ENCODE measurements at places on chromosomes 7 and 10.
A peak's percentile ranks its signal among the peaks of the same experiment; 100 is the strongest.

DNA sequence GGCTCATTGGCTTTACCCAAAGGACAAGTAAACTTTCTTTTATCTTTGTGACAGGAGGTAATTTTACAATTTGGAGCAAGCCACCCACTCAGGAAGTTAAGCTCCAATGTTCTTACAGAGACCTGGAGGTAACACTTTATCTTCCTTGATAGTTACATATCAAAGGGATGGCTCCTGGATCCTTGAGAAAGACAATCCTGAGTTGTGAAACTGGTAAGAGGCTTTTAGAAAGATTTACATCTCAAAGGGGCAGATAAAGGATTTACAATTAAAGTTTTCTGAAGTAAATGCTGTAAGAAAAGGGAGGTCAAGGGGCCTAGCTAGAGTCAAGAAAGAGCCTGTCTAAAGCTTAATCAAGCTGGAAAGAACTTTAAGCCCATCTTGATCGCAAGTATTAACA is 124.4 kb upstream of the ZNF804B start:
- DNase-seq: no peak

DNA sequence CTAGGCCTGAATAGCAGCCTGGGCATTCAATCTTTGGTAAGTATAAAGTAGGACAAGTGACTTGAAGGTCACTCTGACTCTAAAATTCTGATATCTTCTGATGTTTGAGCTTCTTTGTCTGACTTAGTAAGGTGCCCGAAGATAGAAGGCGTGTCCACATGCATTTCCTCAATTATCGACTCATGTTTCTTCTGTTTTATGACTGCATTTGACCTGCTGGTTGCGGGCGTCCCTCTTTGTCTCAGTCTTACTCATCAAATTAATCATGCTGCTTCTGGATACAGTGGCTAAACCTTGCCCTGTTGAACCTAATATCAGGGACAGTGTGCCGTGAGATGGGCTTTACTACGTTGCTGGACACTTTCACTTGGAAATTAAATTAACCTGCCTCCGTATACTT is 534.1 kb downstream of the SDK1 start:
- DNase-seq: no peak

DNA sequence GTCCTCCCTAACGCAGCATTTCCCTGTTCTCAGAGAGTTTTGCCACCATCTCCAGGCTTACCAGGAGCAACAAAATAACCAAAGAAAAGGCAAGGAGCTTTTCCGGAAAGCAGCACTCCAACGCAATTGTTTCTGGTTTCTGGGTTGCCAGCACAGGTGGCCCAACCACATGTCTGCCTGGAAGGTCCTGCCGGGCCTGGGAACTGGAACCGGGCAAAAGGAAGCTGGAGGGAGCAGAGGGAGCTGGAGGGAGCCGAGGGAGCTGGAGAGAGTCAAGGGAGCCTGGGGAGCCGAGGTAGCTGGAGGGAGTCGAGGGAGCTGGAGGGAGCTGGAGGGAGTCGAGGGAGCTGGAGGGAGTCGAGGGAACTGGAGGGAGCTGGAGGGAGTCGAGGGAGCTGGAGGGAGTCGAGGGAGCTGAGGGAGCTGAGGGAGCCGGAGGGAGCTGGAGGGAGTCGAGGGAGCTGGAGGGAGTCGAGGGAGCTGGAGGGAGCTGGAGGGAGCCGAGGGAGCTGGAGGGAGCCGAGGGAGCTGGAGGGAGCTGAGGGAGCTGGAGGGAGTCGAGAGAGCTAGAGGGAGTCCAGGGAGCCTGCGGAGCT is 54.6 kb downstream of the STK32C start:
- no peak for DNase-seq

DNA sequence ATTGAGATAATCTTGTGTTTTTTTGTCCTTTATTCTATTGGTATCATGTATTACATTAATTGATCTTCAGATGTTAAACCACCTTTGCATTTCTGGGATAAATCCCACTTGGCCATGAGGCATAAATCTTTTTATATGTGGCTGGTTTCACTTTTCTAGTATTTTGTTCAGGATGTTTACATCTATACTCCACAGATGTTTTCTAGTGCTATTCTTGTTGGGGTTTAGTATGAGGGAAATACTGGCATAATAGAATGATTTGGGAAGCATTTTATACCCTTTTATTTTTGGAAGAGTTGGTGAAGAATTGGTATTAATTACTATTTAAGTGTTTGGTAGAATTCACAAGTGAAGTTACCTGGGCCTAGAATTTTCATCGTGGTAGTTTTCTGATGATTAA is 41.8 kb upstream of the CCNY start:
- no peak for DNase-seq

GRCh38 chr10:28928484-28928883 is 251.2 kb downstream of the BAMBI start:
- no peak for DNase-seq

DNA sequence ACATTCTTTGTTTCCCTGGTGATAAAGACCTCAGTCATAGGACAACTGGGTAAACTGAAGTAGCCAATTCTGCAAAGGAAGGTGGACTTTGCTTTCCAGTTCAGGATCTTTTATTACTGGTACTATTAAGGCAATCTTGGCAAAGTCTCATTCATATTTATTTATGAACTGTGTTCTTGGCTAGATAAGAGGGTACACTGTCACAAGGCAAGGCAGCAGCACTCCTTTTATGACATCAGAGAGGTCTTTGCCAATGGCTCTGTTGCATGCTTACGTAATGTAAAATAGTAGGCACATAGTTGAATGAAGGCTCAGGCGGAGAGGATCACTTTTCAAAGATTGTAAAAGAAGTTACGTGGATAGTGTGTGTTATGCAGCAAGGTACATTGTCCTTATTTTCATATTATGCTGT is 63.7 kb upstream of the PDK4 start:
- DNase-seq: no peak

DNA sequence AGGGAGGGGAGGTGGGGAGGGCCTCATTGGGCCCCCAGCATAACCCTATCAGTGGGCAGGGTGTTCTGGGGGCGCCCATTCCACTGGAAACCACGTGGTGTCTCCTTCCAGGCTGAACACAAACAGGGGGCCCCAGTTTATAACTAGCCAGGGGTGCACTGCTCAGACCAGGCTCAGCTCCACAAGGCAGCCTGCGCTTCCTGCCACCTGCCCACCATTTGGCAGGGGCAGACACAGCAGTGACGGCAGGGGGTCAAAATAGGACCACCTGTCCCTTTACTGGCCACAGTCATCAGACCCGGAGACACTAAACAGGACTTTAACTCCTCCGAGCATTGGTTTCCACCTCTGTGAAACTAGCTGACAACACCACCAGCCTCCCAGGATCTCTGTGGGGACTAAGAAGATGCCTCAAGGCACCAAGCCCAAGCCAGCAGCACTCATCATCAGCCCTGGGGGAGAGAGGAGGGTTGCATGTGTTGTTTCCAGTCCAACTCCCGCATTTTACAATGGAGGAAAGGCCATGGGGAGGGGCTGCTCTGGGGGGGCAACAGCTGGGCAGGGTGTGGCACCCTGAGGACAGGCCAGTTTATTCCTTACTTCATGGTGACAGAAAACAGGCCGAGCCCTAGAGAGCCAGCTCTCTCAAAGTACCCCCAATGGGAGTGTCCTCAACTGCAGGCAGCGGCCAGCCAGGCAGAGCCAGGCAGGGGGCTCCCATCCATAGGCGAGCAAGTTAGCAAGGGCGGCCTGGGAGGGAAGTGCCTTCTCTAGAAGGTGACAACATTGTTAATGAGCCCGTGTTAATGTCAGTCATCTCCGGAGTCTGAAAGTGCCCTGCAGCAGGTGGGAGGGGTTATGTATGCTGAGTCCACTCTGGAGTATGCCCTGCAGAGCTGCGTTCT is 127.6 kb downstream of the TNS3 start:
- DNase-seq: no peak

GRCh38 chr10:42734536-42734935 is 48.1 kb upstream of the BMS1 start:
- no peak for DNase-seq

DNA sequence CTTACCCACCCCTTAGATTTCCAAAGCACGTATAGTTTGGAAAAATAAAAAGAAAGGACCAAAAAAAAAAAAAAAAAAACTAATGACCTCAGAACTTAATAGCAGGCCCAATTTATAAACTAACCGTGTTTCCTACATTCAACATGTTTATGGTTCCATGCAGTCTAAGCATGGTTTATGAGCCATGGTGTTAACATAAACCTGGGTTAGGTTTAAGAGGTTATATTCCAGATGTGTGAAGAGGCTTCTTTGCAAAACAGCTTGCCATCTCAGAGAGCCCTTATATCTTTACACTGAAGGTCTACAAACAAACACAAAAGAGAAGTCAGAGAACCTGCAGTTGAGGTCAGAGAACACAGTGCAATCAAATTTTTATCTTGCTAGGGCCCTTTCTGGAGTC is 15.8 kb downstream of the TMEM254 start:
- DNase-seq: no peak

DNA sequence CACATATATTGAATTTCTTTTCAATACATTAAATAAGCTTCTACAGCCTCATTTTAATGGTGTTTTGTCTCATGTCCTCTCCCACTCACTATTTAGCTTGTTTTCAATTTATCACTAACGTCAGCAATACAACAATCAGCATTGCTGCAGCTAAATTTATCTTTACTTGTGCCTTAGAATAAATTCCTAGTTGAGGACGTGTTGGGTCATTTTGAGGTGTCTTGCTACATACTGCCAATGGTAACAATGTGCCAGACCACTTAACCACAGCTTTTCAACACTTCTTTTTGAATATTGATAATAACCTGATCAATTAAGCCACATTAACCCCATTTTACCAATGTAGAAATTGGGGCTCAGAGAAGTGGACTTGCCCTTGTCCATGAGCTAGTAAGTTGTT is 26.0 kb downstream of the FRMPD2 start:
- DNase-seq: no peak

DNA sequence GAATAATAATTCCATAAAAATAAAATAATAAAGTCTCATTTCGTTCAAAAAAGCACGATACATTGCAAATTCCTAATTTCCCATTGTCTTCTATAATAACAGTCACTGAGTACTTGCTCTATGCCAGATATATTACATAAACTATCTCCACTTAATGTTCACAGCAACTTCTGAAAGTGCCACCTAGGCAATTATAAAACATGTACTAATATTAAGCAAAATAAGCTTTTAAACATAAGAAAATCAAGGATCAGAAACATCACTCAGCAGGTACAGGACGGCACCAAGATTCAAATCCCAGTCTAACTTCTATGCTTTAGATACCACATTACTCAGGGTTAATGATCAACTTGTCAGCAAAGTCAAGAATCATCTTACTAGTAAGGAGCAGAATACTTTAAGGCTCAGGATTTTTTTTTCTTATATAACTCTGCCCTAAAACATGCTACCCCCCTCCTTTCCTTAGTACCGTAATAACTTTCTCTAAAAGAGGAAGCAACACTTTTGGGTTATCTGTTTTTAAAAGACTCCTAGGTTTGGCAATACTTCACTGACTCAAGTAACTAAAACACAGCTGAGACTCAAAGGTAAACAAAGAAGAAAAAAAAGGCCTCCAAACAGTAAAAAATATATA is 51.3 kb downstream of the USP6NL start:
- DNase-seq: peak; percentile 41

DNA sequence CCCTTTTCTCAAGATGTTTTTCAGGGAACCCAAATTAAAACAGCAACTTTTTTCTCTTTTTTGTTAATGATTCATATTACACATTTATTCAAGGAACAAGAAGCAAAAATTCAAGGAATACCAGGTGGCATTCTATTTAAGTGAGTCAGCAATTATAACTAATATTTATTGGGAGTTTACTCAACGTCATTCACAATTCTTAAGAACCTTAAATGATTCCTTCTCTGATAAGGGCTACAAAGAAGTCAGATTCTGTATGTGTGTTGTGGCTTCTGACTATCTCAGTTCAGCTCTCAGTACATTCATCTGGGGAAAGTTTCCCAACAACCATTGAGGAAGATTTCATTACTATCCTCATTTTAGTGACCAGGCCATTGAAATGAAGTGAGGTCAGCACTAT is 470.7 kb upstream of the AKR1E2 start:
- DNase-seq: no peak

DNA sequence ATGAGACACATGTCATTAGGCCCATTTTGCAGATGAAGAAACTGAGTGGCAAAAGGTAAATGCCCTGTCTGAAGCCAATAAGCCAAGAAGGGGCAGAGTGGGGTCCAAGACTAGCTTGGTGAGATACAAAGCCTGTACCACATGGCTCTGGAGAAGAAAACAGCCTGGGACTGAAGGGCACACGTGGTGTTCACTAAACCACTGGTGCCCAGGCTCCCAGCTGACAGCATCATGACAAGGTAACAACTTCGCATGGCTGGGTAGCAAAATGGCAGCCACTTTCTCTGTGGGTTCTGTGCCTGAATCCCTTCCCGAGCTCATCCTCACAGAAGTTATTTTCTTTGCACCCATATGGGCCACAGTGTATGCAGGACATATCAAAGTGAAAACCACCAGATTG is 229.6 kb downstream of the RAB11FIP2 start:
- no peak for DNase-seq

DNA sequence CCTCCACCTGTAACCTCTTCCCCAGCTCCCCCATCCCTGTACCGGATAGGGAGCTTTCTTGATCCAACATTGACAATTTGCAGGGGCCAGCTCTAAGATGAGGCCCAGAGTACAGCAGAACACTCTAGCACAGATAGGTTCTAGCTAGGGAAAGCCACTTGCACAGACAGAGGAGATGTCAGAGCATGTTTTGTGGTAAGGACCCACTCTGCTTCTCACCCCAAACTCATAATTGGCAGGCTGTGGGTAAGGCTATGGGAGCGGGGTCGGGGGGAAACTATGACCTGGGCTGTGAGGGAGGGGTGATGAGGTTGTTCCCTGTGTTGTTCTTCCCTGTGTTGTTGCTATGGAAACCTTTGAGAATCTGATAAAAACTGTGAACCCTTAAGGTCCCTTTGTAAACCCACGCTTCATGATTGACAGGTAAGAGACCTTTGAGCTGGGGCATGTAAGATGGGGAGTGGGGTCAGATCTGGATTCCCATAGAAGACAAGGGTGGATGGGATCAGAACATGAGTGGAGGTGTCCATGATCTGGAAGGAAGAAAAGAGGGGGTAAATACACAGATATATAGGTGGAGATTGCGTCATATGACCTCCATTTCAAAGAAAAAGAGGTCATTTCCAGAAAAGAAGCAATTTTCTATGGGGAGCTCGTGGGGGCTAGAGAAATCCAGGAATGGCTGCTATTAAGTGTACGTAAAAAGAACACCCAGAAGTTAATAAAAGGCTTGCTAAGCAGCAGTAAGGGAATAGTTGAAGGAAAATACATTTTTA is 4.0 kb downstream of the CALD1 start:
- no peak for DNase-seq

DNA sequence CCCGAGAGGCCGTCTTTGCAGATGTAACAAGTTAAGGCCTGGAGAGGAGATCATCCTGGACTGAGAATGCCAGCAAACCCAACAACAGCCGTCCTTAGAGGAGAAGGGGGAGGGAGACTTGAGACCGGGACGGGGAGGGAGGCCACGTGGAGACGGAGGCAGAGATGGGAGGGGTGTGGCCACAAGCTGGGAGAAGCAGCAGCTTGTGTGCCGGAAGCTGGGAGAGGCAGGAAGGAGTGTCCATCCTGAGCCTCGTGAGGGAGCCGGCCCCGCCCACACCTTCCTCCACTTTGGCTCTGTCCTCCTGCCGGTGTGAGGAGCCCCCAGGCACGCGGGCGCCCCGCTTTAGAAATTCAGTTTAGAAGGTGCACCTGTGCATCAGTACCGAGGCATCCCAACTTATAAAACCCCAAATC is 95.7 kb downstream of the DNAJB6 start:
- DNase-seq: peak; percentile 78

- DNase-seq: no peak
Measured at GRCh38 chr10:30247704-30248103, 101.4 kb downstream of the MTPAP start.

- peak; percentile 32 for DNase-seq
Measured at GRCh38 chr7:135160098-135160857, 10.2 kb downstream of the CYREN start.

- no peak for DNase-seq
Measured at GRCh38 chr7:155788616-155789000, 23.7 kb downstream of the SHH start.

Data from cardiac fibroblast (primary cell).